ENCODE measurements at places on chromosomes 3 and 15.

DNA sequence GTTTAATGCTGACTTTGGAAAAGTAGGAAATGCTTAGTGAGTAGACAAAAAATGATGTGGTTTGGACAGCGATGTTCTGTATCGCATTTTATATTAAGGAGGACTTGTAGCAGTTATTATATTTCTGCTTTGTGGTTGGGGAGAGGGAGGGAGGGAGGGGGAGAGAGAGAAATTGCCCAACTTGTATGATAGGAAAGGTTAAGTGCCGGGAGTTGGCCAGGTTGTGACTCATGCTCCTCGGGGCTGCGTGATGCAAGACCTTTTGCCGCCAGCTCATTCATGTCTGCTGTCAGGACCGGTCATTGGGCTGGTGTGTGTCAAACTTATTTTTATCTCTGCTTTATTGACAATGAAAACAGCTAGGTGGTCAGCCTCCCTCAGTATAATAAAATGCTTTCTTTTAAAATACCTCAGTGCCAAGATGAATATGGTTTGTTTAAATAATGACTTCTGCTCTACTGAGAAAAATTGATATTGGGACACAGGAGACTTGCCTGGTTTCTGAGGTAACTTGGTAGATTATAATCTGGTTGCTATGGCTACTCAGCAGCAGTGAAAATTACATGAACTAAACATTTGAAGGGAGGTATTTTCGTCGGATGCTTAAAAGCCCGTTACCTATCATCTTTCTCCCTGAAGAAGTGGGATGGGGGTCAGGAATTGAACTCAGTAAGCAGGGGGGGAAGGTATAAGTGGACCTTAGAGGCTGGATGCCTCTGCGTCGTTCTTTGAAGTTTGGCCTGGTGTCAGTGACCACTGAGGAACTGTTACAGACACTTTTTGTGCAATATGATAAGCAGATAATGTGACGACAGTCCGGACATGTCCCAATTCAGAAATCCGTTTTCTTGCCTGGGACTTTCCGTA, 90.7 kb downstream of the FNDC3B start:
- no peak for DNase-seq

GRCh38 chr3:187456250-187456649, 88.1 kb downstream of the RTP4 start:
- DNase-seq: peak; percentile 8

DNA sequence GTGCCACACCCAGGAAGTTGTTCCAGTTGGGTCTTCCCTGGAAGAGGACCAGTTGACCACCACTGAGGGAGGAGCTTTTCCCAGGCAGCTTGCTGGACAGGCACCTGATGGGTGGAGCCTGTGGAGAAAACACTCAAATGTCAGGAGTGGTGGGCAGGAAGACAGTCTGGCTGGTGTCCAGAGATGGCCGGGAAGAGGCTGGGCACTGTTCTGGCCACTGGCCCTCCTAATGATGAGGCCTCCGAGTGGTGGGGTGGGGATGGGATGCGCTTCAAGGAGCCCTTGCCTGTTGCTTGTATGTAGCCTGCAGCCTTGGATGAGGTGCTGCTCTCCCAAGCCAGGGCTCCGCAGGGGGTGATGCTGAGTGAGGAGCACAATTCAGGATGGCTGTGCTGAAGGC, 12.3 kb downstream of the PLEKHO2 start:
- DNase-seq: no peak

GRCh38 chr3:184514171-184514490, 47.5 kb upstream of the EPHB3 start:
- no peak for DNase-seq

- no peak for DNase-seq
Measured at GRCh38 chr15:96472681-96473080, 142.2 kb downstream of the NR2F2 start.

DNA sequence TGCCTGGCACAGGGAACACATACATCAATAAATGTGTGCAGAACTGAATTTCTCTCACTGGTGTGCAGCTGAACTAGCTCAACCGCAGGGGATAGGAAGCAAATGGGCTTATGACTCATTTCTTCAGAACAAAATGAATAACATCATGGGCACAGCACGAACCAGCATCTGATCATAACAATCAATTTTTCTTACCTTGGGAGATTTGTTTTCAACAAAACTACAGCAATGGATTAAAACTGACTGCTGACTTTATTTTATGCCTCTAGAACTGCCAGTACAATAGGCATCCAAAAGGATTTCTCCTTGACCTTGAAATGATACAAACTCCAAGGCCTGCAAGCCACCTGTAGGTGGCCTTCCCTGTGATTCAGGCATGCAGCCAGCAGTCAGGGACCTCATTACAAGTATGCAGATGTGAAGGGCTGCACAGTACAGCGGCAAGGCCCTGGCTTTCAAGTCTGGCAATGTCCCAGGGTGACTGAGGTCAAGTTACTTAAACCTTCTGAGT, 26.1 kb downstream of the TAMM41 start:
- DNase-seq: no peak

- DNase-seq: no peak
Measured at GRCh38 chr15:69098771-69099170, 61.7 kb upstream of the GLCE start.

DNA sequence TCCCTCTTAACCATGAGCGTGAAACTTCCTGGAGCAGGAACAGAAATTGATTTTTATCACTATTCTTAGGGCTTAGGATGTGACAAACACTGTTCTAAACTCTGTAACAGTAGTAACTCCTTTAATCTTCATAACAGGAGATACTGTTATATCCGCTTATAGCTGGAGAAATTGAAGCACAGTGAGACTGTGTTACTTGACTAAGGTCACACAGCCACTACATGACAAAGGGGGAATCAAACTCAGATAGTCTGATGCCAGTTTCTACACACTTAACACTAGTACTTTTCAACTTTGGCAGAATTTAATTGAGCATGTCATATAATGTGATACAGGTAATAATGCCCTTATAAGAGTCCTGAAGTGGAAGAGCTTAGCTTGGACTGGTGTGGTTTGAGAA, 800 bp upstream of the TARS3 start:
- no peak for DNase-seq

GRCh38 chr3:179544981-179545645, 17.6 kb upstream of the ACTL6A start:
- DNase-seq: no peak

DNA sequence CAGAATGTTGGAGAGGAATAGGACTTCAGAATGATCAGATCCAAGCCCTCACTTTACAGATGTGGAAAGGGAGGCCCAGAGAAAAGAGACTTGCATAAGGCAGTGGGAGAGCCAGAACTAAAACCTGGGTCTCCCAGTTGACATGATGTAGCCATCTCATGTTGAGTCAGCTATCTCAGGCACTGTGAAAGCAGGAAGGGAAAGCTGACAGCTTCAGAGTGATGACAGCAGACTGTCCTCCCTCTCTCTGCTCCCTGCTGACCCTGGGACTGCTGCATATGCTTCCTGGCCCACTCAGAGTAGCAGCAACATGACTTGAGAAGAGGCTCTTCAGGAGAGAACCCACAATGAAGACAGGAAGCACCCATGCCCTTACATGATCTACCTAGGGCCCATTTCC, 14.7 kb downstream of the FHIT start:
- DNase-seq: no peak

- DNase-seq: no peak
Measured at GRCh38 chr15:38424101-38424552, 29.8 kb upstream of the FAM98B start.

DNA sequence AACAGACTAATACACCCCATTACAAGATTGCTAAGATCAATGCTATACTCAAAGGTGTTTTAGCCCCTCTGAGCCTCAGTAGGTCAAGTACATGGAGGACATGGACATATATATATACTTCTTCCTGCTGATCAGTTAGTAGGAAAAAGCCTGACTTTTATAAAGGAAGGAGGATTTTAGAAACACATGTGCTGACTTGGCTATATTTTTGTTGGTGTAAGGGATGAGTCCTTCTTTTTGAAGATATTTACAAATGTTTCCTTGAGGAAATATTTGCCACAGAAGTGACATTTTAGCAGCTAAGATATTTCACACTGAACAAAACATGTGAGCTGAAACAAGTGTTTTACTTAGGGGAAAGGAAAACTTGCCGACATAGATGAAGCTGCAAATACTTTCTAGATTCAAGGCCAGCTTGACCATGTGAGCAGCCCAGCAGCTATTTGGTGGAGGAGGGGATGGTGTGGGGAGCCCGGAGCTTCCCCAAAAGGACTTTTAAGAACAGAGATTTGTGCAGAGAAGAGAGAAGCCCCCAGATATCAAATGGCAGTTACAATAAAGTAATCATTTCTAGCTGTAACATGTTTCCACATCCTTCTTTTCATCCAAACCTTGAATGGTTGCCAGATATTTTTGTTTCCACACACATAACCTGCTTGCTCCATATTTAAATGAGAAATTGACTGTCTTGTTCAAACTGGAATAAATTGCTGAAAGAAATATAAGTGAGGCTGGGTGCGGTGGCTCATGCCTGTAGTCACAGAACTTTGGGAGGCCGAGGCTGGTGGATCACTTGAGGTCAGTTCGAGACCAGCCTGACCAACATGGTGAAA, 111.7 kb upstream of the NR2F2 start:
- no peak for DNase-seq

- DNase-seq: peak; percentile 54
Measured at GRCh38 chr3:48561045-48561736, 2.4 kb downstream of the UCN2 start.

- DNase-seq: peak; percentile 4
Measured at GRCh38 chr3:81339040-81339845, 422.2 kb downstream of the GBE1 start.

GRCh38 chr3:153927107-153927506, 194.1 kb upstream of the ARHGEF26 start:
- DNase-seq: no peak

DNA sequence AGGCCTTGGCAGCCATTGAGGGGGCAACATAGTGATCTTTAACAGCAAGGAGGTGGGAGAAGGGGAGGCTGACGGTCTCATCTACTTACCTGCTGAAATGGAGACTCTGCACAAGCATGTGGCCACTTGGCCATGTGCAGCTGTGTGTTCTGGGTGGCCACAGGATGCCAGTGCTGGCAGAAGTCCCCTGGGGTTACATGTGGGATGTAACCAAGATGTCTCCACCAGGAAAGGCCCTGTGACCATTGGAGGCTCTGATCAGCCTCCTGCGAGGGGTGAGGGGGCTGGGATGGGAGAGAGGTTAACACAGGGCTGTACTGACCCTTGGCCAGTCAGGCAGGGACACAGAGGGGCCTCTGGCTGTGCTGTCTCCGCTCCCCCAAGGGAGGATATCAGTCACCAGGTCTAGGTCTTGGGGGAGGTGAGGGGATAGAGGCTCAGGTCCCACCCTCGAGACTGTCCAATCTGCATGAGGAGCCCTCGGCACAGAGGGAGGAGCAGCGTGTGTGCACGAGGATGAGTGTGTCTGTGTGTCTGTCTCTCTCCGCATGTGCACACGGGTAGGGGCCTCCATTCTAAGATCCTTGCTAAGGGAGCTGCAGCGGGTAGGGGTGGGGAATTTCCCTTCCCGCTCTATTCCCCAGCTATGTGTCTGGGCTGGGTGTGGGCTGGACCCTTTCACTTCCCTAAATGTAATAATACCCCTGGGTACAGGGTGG, 19.5 kb downstream of the PRKCD start:
- DNase-seq: no peak

DNA sequence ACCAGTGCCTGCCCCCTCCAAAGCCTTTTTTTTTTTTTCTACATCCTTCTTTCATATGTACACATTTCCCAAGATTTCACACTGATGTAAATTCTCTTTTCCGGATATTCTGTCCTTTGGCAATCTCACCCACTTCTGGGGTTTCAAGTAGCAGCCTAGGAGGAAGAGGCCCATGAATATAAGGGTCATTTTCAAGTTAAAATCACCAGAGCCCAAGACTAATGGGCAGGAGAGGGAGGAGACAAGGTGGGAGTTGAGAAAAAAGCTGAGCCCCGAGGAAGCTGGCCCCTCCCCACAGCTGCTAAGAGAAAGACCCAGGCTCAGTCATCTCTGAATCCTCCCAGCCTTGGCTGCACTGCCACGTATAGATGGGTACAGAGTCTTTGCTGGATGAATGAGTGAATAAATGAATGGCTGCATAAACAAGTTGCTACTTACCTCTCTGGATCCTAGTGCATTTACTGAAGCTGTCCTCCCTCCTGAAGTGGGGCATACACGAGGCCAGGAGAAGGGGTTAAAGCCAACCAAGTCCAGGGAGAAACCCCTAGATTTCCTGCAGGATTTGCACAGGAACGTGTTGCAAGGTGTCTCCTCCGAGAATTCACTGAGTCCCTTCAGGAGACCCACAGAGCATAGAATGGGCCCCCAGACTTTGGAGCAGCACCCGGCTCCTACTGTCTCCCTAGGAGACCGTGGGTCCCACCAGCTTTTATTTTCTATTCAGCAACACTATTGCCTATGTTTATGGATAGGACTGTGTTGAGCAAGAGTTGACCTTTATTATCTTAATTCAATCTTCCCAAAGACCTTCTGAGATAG, 100.8 kb upstream of the LIPC start:
- no peak for DNase-seq

DNA sequence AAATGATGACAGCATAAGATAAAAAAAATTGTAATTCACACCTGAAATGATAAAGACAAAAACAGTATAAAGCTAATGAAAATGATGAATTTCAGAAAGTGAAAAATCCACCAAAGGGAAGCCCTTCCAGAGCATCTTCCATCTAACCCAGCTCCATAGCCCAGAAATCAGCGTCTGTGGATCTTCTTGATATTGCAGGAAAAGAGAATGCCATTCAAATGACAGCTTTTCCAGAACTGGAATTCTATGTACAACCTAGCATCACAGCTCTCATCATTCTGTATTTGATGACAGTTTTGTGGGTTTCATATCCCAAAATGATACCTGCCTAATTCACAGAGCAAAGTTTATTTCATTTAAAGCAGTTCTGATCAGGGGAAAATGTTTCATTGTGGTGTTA, 267.3 kb downstream of the FHIT start:
- no peak for DNase-seq

GRCh38 chr3:112973325-112974177, 1.4 kb downstream of the CD200R1 start:
- DNase-seq: no peak

DNA sequence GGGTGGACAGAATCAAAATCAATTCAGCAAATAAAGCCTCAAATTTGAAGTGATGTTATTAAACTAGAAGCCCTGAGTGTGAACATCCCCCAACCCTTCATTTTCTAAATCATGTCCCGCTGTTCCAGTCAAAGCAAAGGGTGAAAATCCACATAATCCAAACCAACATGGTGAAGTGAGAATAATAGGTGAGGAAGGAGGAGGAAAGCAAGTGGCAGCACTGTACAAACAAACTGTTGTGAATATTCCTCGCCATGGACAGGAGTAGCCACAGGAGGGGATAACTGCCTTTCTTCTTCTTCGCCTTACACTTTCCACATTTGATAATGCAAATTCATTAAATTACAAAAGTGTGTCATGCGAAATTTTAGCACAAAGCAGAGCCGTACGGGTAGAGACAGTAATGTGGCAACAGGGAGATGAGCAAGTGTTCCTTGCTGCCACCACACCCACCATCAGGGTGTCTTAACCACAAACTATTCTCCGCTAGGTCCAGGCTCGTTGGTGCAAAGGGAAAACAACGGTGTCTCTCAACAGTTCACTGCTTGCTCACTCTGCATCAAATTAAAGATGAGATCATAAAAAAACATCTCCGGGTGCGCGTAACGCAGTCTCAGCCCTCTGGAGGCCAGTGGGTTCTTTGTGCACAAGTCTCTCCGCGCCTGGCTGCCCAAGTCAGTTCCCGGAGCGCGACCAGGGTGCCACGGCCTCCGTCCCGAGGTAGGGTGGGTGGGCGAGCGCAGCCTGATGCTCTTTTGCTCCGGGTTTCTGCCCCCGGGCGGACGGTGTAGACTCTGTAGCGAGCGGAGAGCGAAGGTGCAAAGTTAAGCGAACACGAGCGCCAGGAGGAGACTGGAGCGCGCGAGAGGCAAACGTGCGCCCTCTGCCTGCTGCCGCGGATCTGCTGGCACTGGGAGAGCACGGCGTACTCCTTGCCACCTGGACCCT, 6.7 kb downstream of the EPHA3 start:
- DNase-seq: peak; percentile 76

All from renal pelvis (tissue), 12 donors.